ENCODE measurements at places on chromosomes 11 and 22.

- no peak for DNase-seq
These were observed 74.4 kb upstream of the PRR5 start for GRCh38 chr22:44627521-44628139.

DNA sequence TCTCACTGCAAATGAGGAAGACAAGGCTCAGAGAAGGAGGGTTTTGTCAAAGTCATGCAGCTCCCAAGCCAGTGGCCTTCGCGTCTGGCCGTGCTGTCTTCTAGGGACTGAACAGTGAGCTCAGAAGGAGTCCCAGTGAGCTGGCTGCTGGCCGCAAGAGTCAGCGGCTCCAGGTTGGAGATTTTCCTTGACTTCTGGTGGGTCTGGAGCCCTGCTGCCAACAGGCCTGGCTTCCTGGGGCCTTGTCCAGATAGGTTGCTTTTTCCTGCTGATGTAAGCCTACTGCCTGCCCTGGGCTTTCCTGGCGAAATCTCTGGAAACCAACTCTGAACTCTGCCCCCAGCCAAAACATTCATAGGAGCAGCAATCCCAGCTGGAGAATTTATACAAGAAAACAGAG lies 272.7 kb upstream of the CADM1 start:
- no peak for DNase-seq

GRCh38 chr11:30434901-30435300 lies 112.0 kb downstream of the ARL14EP start:
- DNase-seq: no peak

DNA sequence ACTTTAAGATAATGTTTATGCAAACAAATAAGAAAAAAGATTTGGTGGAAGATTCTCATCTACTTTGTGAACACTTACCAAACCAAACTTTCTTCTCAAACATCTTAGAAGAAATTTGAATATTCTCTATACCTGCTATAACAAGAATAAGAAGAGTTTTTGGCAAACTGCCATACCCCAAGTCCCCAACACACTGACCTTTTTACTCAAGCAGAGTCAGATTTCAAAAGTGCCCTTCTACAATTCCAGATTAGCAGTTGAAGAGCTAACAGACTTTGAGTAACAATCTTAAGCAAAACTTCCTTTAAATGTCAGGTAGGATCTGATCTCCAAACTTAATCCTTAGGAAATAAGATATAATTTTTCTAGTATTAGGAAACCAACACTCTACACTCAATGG lies 33.9 kb downstream of the TSG101 start:
- no peak for DNase-seq

GRCh38 chr11:21820176-21820575 lies 372.7 kb upstream of the ANO5 start:
- no peak for DNase-seq

All from CD4-positive, alpha-beta T cell treated with Interleukin-12 subunit alpha and Interleukin-12 subunit beta, for 1 hour (primary cell).